Caki2 (cell line): ENCODE measurements at places on chromosomes 13 and 19.
A peak's percentile ranks its signal among the peaks of the same experiment; 100 is the strongest.

DNA sequence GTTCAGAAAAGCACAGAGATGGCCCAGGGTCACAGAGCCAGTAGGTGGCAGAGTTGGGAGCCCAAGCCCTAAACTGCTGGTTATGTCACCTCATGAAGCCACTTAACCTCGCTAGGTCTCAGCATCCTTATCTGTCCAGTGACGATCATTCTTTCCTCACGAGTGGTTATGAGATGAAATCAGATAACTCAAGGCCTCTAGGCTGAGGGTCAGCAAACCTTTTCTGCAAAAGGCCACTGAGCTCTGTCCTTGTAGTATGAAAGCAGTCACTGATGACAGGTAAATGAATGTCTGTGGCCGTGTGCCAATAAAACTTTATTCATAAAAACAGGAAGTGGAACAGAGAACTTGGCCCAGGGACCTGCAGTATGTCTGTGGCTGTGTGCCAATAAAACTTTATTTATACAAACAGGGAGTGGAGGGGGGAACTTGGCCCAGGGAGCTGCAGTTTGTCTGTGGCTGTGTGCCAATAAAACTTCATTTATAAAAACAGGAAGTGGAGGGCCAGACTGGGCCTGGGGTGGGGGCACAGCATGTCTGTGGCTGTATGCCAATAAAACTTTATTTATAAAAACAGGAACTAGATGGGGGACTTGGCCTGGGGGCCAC lies 71.2 kb downstream of the GNG7 start:
- DNase-seq = no peak

- DNase-seq = no peak
Measured at GRCh38 chr13:70375718-70376117, 267.5 kb upstream of the KLHL1 start.

GRCh38 chr19:40466985-40467734 lies at the start of gene SPTBN4:
Gene SPTBN4, plus strand, starts transcription at chr19:40467001. Its CDS starts 5,621 bp downstream, at chr19:40472622.
- DNase-seq = no peak

DNA sequence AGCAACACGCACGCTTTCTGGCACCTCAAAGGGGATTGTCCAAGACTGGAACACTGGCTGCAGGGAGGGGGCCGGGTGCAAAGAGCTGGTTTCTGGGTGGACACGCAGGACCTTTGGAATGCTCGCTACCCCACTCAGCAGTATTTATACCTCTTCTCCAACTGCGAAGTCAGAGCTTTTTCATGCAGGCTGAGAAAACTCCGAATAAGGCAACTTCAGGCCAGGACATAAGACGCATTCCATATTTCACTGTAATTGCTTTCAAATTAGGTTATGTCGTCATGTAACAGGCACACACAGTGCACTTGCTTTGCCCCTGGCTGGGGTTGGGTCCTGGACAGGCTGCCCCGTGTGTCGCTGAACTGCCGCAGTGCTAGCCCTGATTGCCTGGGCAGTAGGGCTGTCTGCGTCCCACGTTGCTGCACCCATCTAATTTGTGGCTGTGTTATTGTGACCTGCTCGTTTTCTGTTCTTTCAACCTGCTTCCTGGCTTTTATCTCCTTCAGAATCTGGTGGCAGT lies 44.5 kb downstream of the ACTN4 start:
- peak; percentile 43 for DNase-seq

DNA sequence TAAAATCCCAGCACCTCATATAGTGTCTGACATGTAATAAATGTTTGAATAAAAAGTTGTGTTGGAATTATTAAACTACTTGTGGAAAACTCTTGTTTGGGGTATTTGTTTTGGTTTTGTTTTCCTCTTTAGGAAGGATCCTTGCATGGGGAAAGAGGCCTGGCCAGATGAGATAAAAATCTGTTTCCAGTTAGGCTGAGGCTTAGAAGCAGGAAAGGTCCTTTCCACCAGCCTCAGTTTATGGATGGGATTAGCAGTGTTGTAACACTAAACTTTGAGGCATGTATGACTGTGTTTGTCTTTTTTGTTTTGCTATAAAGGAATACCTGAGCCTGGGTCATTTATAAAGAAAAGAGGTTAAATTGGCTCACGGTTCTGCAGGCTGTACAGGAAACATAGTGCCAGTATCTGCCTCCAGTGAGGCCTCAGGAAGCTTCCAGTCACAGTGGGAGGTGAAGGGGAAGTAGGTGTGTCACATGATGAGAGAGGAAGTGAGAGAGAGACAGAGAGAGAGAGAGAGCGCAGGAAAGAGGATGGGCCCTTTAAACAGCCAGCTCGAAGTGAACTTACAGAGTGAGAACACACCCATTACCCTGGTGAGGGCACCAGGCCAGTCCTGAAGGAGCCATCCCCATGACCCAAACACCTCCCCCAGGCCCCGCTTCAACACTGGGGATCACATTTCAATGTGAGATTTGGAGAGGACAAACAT lies 21.6 kb downstream of the SPATA13 start:
- no peak for DNase-seq

DNA sequence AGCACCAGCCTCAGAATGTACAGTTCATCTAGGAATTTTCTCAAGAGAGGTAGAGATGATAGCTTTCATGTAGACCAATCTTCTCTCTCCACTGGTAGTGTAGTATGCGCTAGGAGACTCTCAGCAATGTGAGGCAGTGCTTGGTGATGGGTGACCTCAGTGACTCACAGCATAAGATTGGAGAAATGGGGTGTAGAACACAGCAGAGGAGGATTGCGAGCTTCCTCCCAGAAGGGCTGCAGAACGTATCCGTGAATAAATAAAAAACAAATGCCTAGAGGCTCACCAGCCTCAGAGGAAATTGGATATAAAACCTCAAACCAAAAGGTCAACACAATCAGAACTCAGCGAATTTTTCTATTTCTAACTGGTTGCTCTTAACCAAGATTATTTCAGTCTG lies 182.9 kb upstream of the RXFP2 start:
- DNase-seq = no peak

- no peak for DNase-seq
Measured at GRCh38 chr19:5480427-5480836, 25.2 kb downstream of the ZNRF4 start.

- no peak for DNase-seq
Measured at GRCh38 chr13:84917252-84917878, 881.9 kb downstream of the SLITRK6 start.

DNA sequence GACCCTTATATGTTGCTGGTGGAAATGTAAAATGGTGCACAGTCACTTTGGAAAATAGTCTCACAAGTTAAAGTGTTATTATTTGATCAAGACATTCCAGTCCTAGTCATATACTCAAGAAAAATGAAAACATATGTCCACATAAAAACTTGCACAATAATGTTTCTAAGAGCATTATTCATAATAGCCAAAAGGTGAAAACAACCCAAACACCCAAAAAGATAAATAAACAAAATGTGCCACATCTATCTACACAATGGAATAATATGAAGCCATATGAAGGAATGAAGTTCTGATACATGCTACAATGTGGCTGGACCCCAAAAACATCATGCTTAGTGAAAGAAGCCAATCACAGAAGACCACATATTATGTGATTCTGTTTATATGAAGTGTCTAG lies 14.4 kb upstream of the AKAP8 start:
- DNase-seq = no peak

DNA sequence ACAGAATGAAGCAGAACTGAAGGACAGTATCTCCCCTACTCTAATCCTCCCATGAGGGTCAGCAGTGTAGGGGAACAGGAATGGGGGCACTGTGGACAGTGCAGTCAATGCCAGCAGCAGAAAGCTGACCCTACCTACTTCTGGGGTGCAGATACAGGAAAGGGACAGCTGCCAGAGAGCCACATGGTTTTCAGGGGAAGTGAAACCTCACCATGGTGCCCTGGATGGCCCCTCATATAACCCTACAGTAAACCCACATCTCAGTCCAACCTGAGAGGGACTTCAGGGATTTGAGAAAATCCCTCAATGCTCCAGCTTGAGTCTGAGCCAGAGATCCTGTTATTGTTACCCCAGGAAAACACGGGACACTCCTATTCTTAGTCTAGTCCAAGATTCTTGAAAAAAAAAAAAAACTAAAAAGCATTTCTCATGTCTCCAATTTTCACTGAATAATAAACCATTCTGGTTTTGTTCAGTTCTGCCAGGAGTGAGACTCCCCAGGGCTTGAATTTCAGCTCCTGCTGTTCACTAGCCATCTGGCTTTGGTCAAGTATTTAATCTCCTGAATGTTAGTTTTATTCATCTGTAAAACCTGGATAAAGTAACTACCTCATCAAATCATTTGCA lies 511.6 kb upstream of the ARGLU1 start:
- DNase-seq = no peak

- DNase-seq = no peak
Measured at GRCh38 chr13:44064357-44064756, 184.7 kb downstream of the LACC1 start.

- DNase-seq = no peak
Measured at GRCh38 chr13:24269821-24270220, 39.6 kb upstream of the C1QTNF9 start.

DNA sequence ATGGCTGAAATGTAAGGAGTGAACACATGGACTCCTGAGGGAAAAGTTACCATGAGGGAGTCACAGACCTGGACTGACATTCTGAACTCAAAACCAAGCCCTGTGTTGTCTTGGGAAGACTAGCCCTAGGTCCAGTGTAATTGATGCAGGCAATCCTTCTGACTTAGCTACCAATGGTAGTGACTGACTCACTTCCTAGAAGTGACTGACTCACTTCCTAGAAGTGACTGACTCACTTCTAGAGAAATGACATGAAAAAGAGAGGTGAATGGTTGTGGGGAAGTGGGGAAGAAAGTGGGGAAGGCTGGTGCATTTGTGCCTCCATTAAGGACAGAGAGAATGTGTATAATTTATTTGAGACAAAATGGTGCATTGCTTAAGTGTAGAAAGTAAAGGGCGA lies 49.9 kb downstream of the EDNRB start:
- DNase-seq = no peak

GRCh38 chr19:33399081-33399744 lies 25.7 kb downstream of the CEBPG start:
- DNase-seq = no peak

DNA sequence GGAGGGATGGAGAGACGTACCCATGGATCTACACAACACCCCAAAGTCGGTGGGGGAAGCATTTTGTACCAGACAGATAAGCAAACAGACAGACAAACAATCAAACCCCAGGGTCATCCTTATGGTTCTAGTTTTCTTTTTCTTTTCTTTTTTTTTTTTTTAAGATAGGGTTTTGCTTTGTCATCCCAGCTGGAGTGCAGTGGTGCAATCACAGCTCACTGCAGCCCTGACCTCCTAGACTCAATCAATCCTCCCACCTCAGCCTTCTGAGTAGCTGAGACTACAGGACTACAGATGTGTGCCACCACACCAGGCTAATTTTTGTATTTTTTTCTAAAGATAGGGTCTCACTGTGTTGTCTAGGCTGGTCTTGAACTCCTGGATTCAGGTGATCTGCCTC lies 17.9 kb upstream of the FBL start:
- peak; percentile 33 for DNase-seq

DNA sequence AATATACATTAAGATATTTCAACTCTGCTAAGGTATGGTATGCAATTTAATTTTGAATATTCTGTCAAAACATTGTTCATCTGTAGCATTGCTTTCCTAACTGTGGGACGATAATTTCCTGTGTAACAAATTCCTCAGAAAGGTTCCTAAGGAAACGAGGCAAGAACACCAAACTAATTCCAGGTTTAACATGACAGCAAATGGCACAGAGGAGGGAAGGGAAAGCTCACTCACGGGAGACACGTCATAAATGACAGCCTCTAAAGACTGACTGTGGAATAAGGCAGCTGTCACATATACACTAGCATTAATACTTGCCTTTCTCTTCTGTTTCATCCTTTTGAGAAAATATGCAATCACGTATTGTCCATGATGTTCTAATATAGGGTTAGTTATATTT lies 380.6 kb downstream of the LIG4 start:
- no peak for DNase-seq

GRCh38 chr13:48488995-48489394 lies 43.9 kb downstream of the RCBTB2 start:
- no peak for DNase-seq

GRCh38 chr13:89454681-89455080 lies 1783.5 kb downstream of the SLITRK5 start:
- no peak for DNase-seq

DNA sequence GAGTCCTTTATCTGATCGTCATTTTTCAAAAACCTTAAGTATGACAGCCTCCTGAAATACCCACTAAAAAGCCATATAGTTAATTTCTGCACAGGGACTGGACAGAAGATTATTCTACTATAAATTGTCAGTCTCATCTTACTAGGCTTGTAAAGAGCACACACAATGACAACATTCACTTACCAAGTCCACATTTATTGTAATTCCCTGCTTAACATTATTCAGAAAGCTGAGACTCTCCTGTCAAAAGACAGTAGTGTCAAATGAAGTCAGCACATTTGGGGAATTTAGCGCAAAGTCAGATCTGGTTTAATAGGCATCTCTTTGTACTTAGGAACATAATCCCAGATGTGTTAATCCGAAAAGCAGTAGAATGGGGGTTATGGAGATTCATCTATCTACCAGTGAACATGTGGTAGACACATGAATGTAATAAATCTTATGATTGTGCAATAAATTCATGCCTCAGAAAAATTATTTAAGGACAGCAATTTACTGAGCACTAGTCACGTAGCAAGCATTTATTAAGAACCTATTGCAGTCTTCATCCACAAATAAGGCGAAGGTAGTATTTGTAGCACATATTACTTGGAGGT lies 224.6 kb upstream of the GPC6 start:
- DNase-seq = no peak

DNA sequence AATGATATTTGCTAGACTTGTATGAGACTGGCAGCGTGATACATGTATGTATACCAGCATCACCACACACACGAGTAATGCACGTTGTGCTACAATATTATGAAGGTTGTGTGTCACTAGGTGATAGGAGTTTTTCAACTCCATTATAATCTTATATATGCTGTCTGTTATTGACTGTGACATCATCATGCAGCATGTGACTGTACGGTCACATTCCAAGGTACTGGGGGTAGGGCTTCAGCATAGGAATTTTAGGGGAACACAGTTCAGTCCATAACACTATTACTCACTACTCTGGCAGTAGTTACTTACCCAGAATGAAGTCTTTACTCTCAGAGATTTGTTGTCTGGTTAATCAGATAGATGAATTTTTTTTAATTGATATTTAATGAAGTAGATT lies 91.1 kb downstream of the CDK8 start:
- no peak for DNase-seq

- no peak for DNase-seq
Measured at GRCh38 chr13:90997951-90998350, 349.5 kb upstream of the MIR17HG start.

- DNase-seq = no peak
Measured at GRCh38 chr19:40217027-40217810, 965 bp downstream of the TTC9B start.

DNA sequence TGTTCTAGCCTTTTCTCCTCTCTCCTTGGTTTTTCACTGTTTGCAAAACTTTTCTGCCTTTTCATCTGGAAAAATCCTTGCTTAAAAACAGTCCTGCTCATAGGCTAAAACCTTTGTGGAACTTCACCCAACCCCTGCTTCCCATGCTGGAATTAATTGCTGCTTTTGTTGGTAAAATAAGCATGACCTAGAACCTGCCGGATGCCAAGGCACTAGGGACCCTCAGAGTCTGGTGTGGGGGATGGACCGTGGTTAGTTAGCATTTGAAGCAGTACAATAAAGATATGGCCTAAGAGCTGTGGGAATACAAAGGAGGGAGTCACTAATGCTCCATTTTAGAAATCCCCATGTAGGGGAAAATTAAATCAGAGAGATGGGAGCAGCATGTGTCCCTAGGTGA lies 326.3 kb downstream of the KCNRG start:
- no peak for DNase-seq

GRCh38 chr13:73782450-73783449 lies 351.5 kb downstream of the KLF12 start:
- no peak for DNase-seq

GRCh38 chr13:21949818-21950429 lies 279.1 kb downstream of the FGF9 start:
- peak; percentile 11 for DNase-seq
